ENCODE measurements at places on chromosomes 1 and 21.

- no peak for DNase-seq
These were observed 9.7 kb upstream of the COL8A2 start for GRCh38 chr1:36134505-36135329.

DNA sequence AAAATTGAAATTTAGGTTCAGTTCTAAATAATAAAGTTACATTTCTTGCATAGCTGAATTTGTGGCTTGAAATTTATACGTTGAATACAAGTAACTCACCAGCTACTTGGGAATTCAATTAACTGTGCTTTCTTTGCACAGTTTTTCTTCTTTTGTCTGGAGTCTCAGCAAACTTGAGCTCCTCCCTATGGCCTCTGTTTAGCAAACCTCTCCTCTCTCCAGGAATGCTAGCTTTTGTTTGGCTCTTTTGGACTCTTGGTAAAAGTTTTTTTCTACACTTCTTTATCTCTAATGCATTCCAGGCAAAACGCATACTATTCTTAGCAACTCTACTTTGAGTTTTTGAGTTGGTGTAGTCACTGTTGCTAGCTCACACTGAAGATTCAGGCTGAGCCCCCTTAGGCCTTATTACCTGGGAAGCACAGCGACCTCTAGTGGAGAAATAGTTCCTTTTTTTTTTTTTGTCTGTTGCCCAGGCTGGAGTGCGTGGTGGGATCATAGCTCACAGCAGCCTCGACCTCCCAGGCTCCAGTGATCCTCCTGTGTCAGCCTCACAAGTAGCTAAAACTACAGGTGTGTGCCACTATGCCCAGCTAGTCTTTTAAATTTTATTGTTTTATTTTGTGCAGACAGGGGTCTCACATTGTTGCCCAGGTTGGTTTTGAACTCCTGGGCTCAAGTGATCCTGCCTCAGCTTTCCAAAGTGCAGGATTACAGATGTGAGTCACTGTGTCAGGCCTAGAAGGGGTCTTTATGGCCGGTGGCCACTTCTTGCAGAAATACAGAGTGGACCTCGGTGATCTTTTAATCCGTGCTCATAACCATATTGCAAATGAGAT is 61.7 kb downstream of the CASQ2 start:
- no peak for DNase-seq

- no peak for DNase-seq
These were observed 32.4 kb downstream of the IER5 start for GRCh38 chr1:181120924-181121323.

GRCh38 chr1:228393268-228393701 is 13.3 kb downstream of the TRIM11 start:
- DNase-seq = no peak

- no peak for DNase-seq
These were observed 17.6 kb upstream of the PLA2G5 start for GRCh38 chr1:20052386-20052785.

DNA sequence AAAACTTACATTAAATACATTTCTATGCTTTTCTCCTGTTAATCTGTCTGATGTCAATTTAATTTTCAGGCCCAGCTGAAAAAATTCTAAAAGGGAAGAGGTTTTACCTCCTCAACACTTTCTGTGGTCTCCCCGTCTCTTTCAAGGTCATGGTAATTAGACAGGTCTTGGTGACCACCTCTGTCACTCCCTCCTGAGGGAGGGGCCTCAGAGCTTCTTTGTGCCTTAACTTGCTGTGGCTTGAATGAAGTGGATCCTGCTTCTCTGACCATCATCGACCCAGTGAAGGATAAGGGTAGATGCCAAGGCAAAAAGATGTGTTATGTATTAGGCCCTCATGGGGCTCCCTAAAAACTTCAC is 40.8 kb upstream of the OSBPL9 start:
- DNase-seq = no peak

DNA sequence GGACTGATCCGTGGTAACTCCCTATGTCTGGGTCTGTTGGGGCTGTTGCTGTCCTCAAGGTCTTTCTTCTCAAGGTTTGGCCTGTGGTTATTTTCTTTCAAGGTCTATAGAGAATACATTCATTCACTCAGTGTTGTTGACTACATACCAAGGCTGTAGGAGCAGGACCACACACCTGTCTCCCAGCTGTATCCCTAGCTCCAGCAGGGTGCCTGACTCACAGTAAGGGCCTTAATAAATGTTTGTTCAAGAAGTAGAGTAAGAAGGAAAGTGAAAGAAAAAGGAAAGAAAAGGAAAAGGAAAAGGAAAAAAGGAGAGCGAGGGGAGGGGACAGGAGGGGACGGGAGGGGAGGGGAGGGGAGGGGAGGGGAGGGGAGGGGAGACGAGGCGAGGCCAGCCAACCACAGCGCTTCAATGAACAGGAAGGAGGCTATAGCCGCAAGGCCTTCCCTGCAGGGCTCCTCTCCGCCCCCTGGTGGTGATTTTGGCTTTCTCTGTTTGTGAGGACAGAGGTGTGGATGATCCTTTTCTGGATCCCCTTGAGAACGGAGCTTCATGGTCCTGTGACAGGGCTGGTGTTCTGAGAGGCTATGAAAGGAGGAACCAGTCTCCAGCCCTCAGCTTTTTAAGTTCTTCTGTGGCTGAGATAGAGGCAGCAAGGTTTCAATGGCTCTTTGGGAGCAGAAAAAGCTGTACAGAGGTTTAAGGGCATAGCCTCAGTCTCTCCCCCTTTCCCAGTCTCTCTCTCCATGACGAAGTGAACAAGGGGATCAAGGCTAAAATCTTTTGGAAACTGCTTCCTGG is 30.6 kb upstream of the LCE5A start:
- DNase-seq = no peak

GRCh38 chr21:45322231-45322959 is 34.7 kb upstream of the POFUT2 start:
- no peak for DNase-seq

DNA sequence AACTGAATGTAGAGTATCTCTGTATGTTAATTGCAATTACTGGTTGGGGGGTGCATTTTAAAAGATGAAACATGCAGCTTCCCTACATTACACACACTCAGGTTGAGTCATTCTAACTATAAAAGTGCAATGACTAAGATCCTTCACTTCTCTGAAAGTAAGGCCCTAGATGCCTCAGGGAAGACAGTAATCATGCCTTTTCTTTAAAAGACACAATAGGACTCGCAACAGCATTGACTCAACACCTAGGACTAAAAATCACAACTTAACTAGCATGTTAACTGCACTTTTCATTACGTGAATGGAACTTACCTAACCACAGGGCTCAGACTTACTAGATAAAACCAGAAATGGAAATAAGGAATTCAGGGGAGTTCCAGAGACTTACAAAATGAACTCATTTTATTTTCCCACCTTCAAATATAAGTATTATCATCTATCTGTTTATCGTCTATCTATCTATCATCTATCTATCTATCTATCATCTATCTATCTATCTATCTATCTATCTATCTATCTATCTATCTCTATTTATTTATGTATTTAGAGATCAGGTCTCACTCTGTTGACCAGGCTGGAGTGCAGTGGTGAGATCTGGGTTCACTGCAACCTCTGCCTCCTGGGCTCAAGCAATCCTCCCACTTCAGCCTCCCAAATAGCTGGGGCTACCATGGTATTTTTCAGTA is 47.8 kb downstream of the CHML start:
- no peak for DNase-seq

- no peak for DNase-seq
These were observed 416.0 kb downstream of the SIPA1L2 start for GRCh38 chr1:232213928-232214327.

DNA sequence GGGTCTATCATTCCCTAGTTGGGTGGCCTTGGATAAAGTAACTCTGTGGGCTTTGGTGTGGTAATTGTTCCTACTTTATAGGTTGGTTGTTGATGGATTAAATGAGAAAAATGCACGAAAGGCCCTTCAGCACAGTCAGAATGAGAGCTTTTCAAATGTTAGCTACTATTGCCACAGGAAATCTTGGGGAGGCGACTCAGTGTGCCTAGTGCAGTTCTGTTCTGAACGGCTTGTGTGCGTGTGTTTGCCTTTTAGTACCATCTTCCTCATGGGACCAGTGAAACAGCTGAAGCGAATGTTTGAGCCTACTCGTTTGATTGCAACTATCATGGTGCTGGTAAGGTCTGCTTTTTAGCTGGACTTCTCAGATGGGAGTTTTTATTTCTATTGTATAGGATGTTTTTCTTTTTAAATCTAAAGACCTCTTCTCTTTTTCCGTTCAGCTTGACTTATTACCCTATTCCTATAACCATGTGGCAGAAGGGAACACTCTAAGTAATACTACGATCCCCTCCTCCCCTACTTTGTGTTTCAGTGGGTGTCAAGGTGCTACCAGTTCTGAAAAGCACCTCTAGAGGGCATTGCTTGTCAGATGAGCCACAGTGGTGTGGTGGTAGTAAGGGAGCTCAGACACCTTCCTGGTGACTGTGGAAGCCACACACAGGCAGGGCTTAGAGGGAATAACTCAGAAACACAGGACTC is 9.2 kb downstream of the SFT2D2 start:
- DNase-seq = no peak

GRCh38 chr21:26874347-26874746 is 29.1 kb upstream of the ADAMTS1 start:
- DNase-seq = no peak

DNA sequence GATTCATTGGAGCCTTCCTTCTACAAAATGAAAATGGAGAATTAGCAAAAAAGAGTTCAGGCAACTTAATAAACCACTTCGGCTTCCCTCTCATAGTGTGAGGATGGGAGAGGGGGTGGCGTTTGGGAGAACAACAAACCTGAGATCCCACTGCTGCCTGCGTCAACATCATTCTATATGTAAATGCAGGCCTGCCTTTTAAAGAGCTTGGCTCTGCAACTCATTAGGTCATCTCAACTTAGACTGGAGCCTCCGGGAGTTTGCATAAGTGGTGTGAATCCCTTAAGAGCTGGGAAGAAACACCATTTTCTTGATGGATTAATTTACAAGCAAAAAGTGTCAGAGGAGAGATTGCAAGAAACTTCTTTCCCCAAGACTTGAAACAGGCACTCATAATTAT is 127.6 kb upstream of the DAB1 start:
- no peak for DNase-seq

- DNase-seq = no peak
These were observed 42.9 kb downstream of the IER5 start for GRCh38 chr1:181131255-181131941.

DNA sequence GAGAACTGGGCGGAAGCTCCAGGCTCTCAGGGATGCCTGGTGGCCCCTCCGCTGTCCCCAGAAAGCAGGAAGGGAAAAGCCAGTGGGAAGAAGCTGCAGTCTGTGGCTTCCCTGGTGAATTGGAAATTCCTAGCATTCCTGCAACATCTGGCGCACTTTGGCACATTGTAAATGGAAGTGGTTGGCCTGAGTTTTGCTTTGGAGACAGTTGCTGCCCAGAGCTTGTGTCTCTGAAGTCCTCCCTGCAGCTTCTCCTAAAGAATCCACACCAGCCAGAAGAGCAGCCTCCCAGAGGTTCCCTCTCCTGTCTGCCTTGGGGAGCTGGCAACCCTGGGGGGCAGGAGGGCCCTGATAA is 48.2 kb downstream of the ARHGEF10L start:
- no peak for DNase-seq

- no peak for DNase-seq
These were observed 228.5 kb downstream of the CACNA1E start for GRCh38 chr1:181711820-181712219.

GRCh38 chr1:47759936-47760629 is 237.1 kb downstream of the TRABD2B start:
- DNase-seq = no peak

DNA sequence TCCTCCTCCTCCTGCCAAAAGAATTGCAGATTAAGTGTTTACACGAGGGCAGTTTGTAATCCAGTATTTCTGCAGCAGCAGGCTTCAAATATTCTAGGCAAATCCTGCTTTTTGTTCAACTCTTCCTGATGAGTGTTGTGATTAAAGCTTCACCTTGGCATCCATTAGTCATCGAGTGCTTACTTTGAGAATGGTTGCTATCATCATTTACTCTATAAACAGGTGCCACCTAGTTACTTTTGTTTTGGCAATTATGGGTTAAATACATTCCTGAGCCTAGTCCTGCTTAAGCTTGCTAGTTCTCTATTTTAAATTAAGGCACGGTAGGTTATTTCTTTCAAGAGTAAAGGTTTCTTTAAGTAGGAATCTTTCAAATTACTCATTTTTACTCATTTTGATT is 20.3 kb downstream of the PDC start:
- DNase-seq = no peak

DNA sequence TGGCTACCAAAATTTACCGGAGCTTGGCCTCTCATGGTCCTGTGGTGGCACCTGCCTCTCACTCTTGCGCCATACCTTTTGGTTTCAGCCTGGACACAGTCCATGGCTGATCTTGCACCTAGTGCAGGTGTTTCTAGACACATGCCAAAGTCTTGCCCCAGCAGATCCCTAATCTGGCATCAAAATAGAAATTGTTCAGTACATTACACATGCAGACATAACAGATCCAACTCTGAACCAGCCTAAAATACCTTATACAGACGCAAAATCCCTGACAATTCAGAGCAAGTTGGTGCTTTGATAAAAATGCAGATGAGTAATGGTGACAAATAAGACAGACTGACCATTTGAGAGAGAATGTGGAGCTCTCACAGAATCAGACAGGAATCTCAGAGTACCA is 44.1 kb downstream of the NGF start:
- no peak for DNase-seq

DNA sequence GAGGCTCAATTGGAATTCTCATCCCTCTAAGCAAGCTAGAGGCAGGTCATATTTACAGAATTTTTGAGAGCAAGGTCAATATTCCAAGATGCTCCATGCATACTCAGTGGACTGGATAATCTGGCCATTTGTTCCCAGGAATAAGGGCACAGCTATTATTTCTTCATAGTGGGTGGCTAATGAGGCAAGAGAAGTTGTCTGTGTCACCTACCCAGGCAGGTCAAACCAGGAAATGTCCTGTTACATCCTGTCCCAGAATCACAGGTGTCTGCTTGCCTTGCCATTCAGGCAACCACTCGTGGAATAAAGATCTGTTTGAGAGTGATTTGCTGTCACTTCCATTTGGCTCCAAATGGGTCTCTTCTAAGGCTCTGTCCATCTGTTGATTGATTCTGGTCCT is 85.2 kb upstream of the ZP4 start:
- no peak for DNase-seq

GRCh38 chr1:110672001-110672752 is 2.6 kb downstream of the KCNA3 start:
- peak; percentile 86 for DNase-seq

DNA sequence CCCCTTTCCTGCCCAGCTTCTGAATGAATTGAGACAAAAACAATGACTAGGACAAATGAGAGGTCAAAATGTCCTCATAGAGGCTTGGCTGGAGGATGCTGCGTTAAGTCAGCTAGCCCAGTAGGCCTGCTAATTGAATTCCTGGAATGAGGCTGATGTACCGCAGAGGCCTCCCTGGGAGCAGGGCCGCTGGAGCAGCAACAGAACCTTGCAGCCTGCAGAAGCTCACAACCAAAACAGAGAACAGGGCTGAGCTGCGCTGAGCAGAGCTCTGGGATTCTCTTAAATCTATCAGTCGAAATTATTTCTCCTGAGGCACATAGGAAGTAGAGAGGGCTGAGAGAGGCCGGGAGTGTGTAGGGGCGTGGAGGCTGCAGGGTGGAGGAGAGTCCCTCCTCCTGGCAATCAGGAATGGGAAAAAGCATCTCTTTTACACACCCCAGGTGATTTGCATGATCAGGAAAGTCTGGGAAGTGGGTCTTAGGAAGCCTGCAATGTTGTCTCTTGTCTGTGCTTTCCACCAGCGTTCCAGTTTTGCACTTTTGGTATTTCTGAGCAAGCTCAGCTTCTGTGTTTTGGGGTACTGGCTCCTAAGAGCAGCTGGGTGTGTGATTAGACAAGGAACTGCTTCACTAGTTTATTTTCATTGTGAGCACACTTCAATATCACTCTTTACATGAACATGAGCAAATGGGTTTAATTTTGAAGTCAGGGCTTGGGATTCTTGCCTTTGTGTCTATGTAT is 66.5 kb downstream of the RYR2 start:
- DNase-seq = no peak

GRCh38 chr1:233480198-233480597 is 133.7 kb upstream of the KCNK1 start:
- DNase-seq = no peak
